ENCODE measurements at places on chromosomes 4 and X.

DNA sequence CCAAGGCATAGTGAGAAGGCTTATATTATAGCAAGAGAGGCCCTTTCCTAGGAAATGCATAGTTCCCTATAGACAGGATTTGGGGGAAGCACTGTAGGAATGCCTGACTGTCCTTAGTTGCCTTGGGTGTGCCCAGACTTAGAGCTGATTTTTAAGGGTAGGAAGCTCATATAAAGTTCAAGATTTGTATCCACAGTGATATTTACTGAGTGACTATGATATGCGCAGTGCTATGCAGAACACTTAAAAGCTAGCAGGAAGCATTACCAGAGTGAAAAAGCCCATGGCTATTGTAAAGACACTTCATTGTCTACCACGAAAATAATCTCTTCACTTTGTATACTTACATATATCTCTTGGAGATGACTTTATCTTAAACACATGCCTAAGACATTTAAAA is 50.1 kb upstream of the IL13RA1 start:
- no peak for DNase-seq

DNA sequence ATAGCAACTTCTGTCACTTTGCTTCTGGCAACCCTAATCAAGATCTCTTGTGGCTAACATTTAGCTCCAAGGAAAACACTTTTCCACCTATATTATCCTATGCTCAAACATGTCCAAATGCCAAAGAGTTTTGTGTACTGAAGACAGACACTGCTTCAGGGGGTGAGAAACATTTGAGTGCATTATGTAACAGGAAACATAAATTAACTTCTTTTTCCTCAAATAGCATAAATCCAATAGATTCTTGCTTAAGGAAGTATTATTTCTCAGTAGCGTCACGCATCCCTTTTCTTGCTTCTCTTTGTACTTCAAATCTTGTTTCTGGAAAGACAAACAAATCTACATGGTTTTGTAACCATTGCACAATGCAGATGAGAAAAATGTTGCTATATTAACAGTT is 839.1 kb downstream of the GLUD2 start:
- no peak for DNase-seq

- no peak for DNase-seq
Observed at GRCh38 chr4:69823481-69824186, 36.3 kb downstream of the SULT1E1 start.

DNA sequence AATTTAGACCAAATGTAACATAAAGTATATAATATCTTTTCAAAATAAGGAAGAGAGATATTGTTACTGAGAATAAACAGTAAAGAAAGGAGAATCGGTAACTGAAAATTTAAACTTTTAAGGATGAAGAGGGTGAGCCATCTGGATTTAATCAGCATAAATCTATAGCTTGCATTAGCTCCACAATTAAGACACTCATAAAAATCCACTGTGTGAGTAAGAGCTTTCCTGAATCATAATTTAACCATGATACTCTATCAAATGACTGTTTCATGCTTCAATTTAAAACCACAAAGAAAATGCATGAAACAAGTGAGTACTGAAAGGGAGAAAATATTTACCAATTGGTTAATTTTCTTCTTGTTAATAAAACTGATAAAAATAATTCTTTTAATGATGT is 951.5 kb upstream of the SLIT2 start:
- DNase-seq = no peak

- no peak for DNase-seq
Observed at GRCh38 chr4:26325191-26325590, 4.4 kb downstream of the RBPJ start.

DNA sequence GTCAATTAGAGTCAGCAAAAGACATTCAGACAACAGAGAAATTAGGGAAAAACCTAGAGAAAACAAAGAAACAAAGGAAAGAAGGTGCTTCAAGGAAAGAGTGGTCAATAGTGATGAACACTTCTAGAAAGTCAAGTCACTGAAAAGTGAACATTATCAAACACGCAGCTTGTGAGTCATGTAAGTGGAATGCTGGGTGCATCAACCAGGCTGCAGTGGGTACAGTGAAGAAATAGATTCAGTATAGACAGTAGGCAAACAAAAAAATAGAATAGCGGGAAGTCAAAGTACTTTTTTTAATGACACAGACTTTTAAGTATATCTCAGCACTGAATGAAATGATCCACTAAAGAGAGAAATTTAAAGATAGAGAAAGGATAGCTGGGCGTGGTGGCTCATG is 245.8 kb downstream of the ARHGAP24 start:
- DNase-seq = no peak

GRCh38 chr4:61067381-61067780 is 132.7 kb upstream of the ADGRL3 start:
- DNase-seq = no peak

DNA sequence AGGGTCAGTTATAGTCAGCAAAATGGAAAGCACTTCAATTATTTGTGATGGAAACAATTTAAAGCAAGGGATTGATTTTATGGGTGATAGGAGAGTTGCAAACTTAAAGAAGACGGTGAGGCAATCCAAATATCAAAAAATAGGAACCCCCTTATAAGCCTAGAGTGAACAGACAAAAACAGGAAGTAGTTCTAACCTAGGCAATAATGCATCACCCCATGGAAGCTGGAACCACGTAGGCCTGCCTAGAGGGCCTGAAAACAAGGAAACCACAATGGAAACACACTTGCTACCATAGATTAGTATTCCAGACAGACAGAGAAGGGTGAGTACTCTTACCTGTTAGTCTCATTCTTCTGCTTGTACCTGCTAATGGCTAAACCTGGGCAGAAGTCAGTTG is 13.5 kb upstream of the GK2 start:
- DNase-seq = no peak

- no peak for DNase-seq
Observed at GRCh38 chrX:33183361-33183760, 28.0 kb downstream of the DMD start.

DNA sequence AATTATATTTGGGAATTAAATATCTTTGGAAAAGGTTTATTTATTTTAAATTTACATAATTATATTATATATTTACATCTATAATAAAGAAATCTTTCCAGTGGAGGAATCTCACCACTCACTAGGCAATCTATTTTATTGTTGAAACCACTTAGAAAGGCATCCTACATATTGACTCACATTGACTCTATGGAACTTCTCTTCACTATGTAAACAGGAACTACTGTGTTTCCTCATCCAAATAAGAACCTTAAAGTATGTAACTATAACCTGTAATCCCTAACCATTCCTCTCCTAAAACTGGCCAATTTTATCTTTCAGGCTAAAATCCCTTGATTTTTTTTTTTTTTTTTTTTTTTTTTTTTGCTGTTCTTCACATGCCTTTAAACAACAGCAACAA is 268.7 kb downstream of the MAPK10 start:
- DNase-seq = no peak

- no peak for DNase-seq
Observed at GRCh38 chr4:83107631-83108030, 6.9 kb downstream of the PLAC8 start.

Data from dorsolateral prefrontal cortex (tissue), 122 donors.